ENCODE measurements at places on chromosomes 13 and 19. TPM values are rescaled to one million over a fixed set of nuclear protein-coding genes. Genes with fewer than 3 reads are reported as not detected.

The CBY2 gene
- total RNA-seq: not detected

The CEACAM7 gene
- not detected for total RNA-seq

The RUBCNL gene
- total RNA-seq: 0.23 TPM

The SPRED3 gene
- 1.9 TPM for total RNA-seq

The PLIN4 gene
- total RNA-seq: not detected

The IGFL3 gene
- total RNA-seq: not detected

The OSCAR gene
- not detected for total RNA-seq

The ATP12A gene
- 0.89 TPM for total RNA-seq

The PTPRS gene
- total RNA-seq: 0.14 TPM

The TIMM13 gene
- 79.3 TPM for total RNA-seq

The RXFP2 gene
- total RNA-seq: not detected

The IGFL2 gene
- 0.30 TPM for total RNA-seq

The TNNT1 gene
- 0.48 TPM for total RNA-seq
